ENCODE measurements at places on chromosomes 12 and 14. TPM values are rescaled to one million over a fixed set of nuclear protein-coding genes. Genes with fewer than 3 reads are reported as not detected.

- DNase-seq, result no peak
Observed at GRCh38 chr14:75406856-75407255, 21.0 kb upstream of the JDP2 start.

- no peak for DNase-seq
Observed at GRCh38 chr12:126051611-126052107, 986.4 kb downstream of the AACS start.

- no peak for DNase-seq
Observed at GRCh38 chr12:62190689-62191490, 69.3 kb upstream of the USP15 start.

DNA sequence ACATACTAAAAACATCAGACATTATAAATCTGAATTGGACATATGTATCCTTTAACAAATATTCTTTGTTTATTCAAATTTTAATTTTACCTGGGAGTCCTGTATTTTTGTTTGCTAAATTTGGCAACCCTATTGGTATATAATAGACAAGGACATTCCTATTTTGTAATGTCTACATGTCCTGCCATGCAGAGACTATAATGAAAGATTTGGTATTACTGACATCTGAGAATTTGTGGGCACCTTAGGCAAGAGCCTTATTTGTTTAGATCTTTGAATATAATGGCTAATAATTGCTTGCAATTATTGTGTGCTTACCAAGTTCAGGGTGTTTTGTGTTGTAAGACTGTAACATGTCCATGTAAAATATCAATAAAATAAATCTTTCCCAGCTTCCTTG lies 334.4 kb downstream of the KCNH5 start:
- DNase-seq, result no peak

GRCh38 chr12:130017591-130018449 lies 114.0 kb upstream of the TMEM132D start:
- DNase-seq, result peak; percentile 45

TCTN1 gene
- 55.0 TPM for total RNA-seq

DNA sequence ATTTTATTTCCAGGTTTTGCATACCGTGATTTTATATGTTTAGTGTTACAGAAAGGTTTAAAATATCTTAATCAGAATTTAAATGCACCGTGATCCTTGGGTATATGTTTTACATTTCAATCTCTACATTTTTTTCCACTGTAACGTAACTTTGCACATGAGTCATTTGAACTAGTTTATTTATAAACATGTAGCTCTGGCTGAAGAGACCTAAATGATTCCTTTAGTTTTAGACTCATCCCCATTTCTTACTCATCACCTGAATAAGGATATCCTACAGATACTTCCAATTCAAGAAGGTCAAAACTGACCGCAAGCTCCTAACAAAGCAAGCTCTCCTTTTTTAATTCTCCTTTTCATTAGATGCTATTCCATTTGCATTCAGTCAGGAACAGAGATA lies 42.7 kb upstream of the SLC6A15 start:
- DNase-seq, result no peak

TAS2R8 gene
- total RNA-seq, result not detected

- DNase-seq, result no peak
Observed at GRCh38 chr14:52307905-52308304, 6.2 kb upstream of the PTGER2 start.
